Left cardiac atrium (tissue), 4 donors: ENCODE measurements at places on chromosomes 5 and 9. TPM values are rescaled to one million over a fixed set of nuclear protein-coding genes. Genes with fewer than 3 reads are reported as not detected.

- DNase-seq: no peak
Measured at GRCh38 chr5:141560151-141560550, 58.6 kb downstream of the DIAPH1 start.

- no peak for DNase-seq
Measured at GRCh38 chr5:69103521-69103920, 9.7 kb downstream of the SLC30A5 start.

GRCh38 chr5:129935626-129936025, 31.4 kb downstream of the CHSY3 start:
- DNase-seq: no peak

DNA sequence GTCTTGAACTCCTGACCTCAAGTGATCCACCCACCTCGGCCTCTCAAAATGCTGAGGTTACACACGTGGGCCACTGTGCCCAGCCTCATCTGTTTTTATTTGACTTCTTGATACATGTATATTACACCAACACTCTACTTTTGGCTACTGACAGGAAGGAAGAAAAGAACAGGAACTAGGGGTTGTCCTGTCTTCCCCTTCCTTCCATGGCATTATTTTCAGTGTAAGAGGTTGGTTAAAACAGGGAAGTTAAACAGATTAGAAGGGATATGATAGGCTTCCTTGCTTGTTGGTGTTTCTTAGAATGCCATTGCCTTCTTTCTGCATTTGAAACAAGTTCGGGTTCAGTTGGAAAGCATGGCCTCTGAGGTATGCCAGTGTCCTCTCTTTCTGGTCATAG, 312.8 kb downstream of the NDUFS4 start:
- DNase-seq: no peak

DNA sequence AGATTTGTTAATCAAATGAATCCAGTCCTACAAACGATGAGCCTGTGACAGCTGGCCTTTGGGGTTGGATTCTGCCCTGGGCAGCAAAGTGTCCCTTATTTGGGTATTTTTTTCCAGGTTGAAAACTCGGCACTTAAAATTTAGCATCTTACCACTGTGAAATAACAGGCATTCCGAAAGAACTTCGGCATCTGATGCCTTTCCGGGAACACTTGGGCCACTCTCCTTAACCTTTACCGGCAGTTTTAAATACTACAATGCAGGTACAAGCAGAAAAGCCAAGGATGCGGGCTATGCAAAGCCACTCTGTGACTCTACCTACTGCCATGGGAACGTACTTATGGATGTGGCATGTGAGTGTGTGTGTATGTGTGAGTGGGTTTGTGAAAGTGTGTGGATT, 1.0 kb upstream of the RASGRF2 start:
- no peak for DNase-seq

GRCh38 chr9:12838546-12838945, 63.7 kb downstream of the LURAP1L start:
- no peak for DNase-seq

DNA sequence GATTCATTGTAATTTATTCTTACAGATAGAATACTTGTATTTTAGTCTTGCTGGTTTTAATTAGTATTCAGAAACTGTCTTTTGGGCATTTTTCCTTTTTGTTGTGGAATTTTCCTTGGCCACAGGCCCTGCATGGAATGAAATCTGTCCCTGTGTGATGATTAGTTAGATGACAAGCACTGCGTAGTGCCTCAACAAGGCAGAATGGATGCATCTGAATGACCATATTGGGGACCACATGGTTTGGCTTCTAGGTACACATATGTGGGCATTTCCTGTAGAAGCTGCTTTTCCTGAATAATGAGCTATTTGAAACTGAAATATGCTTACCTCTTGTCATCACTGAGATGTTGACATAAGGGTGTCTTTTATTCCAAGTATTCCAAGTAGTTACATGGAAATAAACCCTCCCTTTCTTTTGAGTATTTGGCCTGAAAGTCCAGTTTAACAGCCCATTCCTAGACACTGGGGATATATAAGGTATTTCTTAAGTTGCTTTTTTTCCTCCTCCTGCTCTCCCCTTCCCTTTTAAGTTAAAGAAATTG, 147.3 kb downstream of the YTHDC2 start:
- DNase-seq: no peak

DNA sequence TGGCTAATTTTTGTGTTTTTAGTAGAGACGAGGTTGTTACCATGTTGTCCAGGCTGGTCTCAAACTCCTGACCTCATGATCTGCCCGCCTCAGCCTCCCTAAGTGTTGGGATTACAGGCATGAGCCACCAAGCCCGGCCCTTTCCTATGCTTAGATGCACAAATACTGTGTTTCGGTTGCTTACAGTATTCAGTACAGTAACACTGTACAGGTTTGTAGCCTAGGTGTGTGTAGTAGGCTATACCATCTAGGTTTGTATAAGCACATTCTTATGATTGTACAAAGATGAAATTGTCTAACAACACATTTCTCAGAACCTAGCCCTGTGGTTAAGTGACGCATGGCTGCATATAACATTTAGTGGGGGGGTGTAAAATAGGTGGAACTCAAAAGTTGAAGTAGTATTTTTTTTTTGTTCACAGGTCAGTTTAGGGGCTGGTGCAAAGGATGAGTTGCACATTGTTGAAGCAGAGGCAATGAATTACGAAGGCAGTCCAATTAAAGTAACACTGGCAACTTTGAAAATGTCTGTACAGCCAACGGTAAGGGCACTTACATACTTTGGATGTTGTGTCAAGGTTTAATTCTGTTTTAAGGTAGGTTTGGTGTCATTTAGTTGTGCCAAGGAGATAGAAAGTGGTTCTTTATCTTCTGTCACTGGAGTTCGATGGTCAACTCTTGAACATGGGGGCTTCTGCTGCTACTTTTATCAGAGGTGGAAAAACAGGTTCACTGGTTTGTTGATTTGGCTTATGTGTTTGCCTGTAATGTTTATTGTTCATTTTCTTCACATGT, 3.4 kb downstream of the NPM1 start:
- DNase-seq: no peak

DNA sequence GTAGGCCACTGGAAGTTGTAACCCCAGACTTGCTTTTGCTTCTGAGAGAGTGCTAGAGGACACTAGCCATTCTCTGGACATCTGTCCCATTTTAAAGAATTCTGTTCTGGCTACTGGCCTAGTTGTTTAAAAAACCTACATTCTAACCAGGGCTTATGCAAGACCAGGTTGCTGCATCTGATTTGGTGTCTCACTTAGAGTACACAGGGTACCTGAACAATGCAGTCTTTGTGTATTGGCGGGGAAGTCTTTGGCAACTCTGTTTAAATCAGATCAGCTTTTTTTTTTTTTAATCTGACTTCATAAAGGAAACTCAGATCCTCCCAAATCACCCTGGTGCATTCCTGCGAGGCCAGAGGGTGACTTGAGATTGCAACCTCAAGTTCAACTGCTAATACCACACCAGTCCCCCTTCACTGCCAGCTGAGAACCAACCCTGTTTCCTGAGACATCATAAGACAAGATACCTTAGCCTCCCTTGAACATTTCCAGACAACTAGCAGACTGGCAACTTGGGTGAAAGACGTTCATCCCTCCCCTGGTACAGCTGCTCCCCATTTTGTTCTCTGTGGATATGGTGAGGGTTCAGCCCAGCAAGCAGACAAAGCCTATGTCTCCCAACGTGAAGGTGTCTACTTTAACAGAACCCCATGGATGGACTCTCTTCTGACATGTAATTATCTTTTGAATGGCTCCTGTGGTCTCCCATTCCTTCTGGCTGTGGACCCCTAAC, 27.0 kb downstream of the SKP1 start:
- no peak for DNase-seq

DNA sequence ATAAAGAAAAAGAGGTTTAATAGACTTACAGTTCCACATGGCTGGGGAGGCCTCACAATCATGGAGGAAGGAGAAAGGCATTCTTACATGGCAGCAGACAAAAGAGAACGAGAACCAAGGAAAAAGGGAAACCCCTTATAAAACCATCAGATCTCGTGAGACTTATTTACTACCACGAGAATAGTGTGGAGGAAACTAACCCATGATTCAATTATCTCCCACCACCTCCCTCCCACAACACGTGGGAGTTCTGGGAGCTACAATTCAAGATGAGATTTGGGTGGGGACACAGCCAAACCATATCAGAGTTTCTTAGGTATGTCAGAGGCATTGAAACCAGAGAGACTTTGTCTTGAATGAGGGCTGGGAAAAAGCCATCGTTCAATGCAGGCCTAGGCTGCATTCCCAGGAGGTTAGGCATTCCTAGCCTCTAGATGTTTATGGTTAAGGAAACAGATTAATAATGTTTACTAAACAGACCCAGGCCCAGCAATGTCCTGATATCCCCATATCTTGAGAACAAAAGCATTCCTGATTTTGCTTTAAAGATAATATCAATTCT, 7.5 kb upstream of the PAIP1 start:
- no peak for DNase-seq

- peak; percentile 66 for DNase-seq
Measured at GRCh38 chr9:33162721-33163311, 4.3 kb downstream of the B4GALT1 start.

GRCh38 chr9:127977009-127977883, 3.5 kb downstream of the EEIG1 start:
- DNase-seq: no peak

DNA sequence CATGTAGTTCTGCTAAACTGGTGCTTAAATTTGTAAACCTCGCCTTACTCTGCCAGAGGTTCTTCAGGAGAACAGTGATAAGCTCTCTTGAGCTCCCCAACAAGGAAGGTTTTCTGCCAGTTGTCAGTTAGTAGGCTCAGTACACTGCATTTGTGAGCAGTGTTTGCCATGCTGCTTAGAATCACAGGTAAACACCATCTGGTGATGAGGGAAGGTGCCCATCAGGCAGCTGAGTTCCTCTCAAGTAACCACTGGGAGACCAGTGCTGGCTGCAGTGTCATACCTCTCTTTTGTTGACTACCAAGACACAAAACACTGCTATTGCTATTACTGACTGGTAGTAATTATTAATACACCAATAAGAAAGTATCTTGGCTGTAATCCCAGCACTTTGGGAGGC, 186.2 kb upstream of the OTULINL start:
- no peak for DNase-seq

GRCh38 chr9:23044549-23044948, 597.9 kb downstream of the DMRTA1 start:
- DNase-seq: no peak

DNA sequence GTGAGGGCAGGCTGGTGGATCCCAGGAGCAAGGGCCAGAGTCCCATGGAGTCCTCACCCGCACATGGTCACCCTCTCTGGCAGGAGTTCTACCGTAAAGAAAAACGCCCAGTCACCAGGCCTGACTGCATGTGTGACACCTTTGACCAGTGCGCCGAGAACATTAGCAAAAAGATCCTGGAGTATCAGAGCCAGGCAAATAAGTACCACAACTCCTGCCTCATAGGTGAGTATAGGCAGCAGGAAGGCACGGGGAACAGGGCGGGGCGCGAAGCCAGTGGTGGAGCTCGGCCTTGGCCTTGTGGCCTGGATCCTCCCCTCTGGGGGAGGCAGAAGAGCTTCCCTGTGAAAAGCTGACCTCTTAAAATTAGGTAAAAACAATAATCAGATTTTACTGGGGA, 45.4 kb upstream of the TDRD7 start:
- DNase-seq: no peak

DNA sequence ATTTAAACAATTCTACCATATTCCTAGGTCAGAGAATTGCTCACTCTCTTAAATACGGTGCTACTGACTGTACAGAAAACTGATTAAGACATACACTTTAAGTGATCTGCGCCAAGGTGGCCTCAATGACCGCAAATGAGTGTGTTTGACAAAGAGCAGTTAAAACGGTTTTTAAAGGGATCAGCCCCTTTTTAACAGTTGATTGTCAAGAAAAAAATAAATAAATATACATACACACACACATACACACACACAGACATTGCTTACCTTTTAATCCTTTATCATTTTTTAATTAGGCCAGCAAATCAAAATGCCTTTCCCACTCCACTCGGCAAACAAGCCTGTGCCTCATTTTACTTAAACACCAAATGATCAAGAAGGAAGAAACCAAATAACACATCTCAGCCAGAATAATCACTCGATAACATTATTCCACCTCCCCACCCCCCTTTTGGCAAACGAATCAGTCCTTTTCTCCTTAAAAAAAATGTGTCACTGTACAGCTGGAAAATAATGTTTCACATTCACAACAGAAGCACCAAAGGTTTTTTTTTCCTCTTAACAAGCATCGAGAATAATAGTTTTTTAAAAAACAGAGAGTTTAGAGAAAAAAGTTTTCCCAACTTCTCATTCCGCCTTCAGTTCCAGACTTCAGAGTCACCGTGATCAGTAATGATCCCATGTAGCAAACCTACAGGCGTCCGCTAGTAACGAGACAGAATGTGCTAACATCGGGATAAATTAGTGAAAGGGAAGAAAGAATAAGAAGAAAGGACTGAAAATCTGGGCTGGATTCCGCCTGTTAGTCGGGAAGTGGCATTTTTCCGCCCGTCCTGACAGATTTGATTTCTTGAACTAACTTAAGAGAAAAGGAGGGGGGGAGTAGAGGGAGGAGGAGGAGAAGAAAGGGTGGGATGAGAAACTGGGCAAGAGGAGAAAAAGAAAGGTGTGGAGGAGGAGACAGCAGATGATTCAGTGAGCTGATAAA, at the start of gene ZNF608:
Gene ZNF608, minus strand, starts transcription at position 712 of the 988 bp plus-strand sequence. CDS start 1,650 bp downstream, outside the sequence.
- no peak for DNase-seq

DNA sequence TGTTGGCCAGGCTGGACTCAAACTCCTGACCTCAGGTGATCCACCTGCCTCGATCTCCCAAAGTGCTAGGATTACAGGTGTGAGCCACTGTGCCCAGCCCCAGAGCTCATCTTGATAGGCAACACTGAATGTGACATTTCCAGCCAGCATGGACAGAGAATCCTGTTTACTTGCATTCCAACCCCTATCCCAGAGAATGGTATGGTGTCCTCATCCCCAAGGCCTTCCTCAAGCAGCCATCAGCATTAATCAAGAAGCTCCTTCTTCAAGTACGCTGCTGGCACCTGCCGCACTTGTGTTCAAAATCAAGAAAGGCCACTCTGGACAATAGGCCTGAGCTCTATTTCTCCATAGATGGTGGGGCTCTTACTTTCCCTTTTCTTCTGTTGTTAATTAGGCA, 40.2 kb downstream of the STARD4 start:
- DNase-seq: no peak

DNA sequence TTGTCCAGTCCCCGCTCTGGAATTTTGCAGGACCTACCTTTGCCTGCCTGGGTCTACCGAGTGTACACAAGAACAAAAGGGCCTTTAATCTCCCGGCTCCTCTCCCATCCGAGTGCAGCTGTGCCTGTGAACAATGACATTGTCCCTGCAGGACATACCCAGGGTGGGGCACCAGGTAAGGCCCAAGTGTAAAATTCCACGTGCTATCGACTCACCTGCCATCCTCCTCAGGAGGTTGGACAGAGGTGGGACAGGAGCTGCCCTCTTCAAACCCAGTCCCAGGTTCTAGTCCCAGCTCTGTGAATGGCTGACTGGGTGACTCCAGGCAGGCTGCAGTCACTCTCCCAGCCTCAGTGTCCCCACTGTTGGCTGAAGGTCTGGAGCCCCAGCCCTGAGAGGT, 159.6 kb upstream of the ALDH1B1 start:
- no peak for DNase-seq

GRCh38 chr5:150530951-150531588, 23.1 kb downstream of the NDST1 start:
- DNase-seq: no peak

The TICAM2 gene
- total RNA-seq: 3.5 TPM

The MEIKIN gene
- not detected for total RNA-seq

The IRGM gene
- total RNA-seq: not detected

The SUSD3 gene
- 2.4 TPM for total RNA-seq

The SOX30 gene
- 0.44 TPM for total RNA-seq

The OGN gene
- total RNA-seq: 25.6 TPM

The MYMK gene
- not detected for total RNA-seq

The OBP2B gene
- not detected for total RNA-seq

The DBH gene
- not detected for total RNA-seq

The GABBR2 gene
- 0.41 TPM for total RNA-seq

The TMEM215 gene
- not detected for total RNA-seq

The ARID3C gene
- not detected for total RNA-seq

The ERMP1 gene
- total RNA-seq: 21.3 TPM

The PCDHB12 gene
- total RNA-seq: 2.6 TPM
